Mesenteric fat pad (tissue), 1 donor: ENCODE measurements at places on chromosomes 1 and 21.

GRCh38 chr1:14815175-14815877, 216.8 kb downstream of the KAZN start:
- no peak for DNase-seq

DNA sequence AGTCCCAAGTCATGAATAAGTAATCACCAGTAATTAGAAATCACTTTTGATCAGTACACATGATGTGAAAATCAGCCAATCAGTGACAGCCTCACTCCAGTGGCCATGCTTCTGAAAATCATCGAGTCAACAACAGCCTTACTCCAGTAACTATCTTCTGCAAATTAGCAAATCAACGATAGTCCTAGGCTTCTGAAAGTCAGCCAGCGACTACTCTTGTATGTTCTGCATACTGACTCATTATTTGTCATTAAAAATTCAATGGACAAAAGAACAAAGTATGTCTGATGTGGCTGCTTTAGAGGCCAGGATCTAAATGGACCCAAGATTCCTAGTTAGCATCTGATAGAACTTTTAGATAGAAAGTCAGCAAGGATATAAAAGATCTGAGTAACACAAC, 102.5 kb downstream of the GPR52 start:
- DNase-seq: no peak

GRCh38 chr1:182709225-182709764, 24.9 kb upstream of the RGS8 start:
- no peak for DNase-seq

DNA sequence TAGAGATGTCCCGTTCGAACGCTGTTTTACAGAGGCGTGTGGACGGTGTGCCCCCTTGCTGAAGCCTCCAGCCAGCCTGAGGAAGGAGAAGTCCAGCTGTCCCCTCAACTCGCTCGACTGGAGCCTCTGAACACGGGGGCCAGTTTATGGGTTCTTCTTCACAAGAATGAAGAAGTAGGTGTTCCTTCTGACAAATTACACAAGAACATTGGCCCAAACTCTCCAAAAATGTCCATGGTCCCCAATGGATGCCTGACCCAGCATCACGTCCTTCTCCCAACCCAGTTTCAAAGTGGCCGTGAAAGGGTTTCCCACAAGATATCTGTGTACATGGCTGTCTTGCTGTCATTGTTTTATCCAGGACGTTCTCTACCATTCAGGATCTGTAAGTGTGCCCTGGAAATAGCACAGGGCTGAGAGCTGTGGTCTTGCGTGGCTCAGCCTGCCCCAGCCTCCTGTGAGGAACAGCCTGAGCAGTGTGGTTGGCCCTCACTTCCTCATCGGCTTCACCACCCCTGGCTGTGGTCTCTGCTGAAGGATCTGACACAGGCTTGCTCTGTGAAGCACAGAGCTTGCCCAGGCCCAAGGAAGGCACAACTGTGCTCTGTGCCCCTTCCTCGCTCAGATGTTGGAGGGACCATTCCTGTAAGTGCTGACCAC, 1.0 kb upstream of the S100B start:
- DNase-seq: no peak

DNA sequence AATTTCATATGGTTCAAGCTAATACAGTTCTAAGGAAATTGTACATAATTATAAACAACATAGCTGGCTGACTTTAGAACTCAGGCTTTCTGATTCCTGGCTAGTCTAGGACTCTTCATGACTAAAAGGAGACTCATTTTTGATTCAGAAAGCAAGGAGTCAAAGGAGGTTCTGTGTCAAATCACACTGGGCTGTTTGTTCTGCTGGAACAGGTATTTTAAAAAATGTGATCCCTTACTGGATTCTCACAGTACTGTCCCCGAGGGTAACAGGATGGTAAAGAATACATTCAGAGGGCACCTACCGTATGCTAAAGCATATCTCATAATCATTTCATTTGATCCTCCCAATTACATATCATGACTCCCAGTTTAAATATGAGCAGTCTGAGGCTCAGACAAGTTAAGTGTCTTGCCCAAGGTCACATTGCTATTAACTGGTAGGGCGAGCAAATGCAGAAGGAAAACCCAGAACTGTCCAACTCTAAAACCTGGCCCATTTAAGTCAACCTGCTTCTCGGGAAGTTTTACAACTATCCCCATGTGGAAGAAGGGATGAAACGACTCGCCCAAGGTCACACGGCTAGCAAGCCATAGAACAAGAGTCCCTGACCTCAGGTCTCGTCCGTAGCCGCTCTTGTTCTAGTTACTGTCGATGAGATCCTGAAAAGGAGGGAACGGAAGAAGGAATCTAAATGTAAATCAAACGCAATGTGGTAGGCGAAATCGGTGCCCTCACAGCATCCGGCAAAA, 675 bp downstream of the MYSM1 start:
- DNase-seq: no peak

DNA sequence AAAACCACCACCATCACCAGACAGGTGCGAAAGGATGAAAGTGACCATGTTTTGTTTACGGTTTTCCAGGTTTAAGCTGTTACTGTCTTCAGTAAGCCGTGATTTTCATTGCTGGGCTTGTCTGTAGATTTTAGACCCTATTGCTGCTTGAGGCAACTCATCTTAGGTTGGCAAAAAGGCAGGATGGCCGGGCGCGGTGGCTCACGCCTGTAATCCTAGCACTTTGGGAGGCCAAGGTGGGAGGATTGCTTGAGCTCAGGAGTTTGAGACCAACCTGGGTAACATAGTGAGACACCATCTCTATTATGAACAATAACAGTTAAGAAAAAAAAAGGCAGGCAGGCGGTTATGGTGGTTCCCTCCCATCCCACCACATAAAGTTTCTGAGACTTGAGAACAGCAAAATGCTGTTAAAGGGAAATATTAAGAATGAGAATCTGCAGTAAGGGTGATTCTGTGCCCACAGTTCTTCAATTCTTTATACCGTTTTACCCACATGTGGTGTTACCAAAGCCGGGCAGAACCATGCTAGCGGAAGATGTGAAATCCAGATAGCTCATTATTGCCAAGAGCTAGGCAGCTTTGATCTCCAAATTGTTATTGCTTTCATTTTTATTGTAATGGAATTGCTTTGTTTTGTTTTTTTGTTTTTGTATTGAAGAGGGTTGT, 34.5 kb upstream of the TDRD10 start:
- DNase-seq: no peak

DNA sequence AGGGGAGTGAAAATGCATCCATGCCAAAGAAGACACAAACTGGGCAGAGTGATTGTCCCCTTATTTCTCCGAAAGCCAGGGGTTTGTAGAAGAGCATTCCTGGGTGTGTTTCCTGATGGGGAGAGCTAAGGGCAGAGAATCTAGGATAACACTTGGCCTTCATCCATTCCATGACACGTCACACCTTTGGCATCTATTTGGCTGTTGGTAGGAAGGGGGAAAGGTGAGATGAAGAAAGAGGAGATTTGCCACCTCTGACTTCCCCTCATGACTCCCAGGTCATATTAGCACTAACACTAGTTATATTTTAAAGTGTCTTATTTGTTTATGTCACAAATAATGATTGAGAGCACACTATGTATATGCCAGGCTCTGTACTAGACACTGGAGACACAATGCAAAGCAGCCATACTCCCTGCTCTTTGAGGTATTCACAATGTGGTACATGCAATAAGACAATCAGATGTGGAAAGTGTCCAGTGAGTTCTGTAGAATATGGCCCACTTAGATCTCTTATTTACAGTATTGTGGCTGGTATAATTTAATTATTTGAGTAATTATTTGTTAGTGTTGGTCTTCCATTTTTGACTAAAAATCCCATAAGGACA, 54.5 kb upstream of the GADD45A start:
- DNase-seq: no peak

GRCh38 chr1:165855010-165855838, 27.8 kb downstream of the UCK2 start:
- no peak for DNase-seq

DNA sequence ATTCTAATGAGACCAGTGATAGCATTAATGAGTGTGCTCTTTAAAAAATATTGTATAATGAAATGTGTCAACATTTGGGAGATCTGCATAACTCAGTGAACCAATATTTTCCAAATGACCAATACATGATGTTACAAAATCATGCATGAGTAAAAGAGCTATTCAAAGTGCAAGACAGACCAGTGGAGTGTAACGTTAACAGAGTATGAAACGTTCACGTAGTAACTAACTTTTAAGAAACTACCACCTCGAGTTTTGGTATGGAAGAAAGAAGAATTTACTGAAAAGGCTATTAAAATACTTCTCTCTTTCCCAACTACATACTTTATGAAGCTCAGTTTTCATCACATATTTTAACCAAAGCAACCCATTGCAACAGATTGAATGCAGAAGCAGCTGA, 9.6 kb upstream of the SLC6A9 start:
- DNase-seq: no peak

GRCh38 chr1:30609999-30610345, 113.4 kb downstream of the MATN1 start:
- DNase-seq: no peak

- no peak for DNase-seq
These were observed 390 bp upstream of the NGF start for GRCh38 chr1:115338457-115338820.

GRCh38 chr1:205227584-205228013, at the start of gene TMCC2:
TMCC2 (plus strand) TSS chr1:205227946; CDS start chr1:205228565, 619 bp downstream.
- peak; percentile 92 for DNase-seq

DNA sequence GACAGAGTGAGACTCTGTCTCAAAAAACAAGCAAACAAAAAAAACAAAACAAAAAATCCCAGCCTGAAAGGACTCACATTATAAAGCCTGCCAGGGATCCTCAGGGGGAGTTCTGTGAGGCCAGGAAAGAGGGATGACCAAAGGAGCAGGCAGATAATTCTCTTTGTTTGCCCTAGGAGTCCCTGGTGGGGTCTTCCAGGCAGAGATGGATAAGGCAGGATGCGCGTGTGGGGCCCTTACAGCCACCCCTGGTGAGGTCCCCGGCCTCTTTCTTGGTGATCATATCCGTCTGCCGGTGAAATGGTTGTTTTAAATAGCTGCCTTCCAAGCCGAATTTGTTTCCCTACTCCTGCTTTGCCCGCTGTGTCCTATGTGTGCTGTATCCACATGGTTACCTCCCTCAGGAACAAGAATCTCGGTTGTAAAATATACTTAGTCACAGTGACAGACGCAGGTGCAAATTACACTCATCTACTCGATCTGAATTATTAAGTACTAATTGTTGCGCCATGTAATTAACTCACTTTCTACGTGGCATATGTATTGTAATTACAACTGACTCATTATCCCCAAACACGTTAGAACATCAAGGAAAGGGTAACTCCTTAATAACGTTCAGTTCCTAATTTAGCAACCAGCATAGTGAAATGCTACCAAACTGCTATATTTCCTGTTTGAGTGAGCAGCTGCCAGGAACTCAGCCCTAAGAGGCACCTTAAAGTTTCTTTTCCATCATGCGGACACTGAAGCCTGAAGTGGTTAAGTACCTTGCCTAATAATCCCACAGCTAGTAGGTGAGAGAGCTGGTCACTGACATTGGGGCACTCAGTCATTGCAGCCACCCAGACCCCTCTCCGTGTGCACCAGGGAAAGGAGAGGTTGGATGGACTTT, 106.4 kb downstream of the ZSCAN20 start:
- no peak for DNase-seq

- DNase-seq: no peak
These were observed 28.8 kb downstream of the PADI6 start for GRCh38 chr1:17400725-17401341.

DNA sequence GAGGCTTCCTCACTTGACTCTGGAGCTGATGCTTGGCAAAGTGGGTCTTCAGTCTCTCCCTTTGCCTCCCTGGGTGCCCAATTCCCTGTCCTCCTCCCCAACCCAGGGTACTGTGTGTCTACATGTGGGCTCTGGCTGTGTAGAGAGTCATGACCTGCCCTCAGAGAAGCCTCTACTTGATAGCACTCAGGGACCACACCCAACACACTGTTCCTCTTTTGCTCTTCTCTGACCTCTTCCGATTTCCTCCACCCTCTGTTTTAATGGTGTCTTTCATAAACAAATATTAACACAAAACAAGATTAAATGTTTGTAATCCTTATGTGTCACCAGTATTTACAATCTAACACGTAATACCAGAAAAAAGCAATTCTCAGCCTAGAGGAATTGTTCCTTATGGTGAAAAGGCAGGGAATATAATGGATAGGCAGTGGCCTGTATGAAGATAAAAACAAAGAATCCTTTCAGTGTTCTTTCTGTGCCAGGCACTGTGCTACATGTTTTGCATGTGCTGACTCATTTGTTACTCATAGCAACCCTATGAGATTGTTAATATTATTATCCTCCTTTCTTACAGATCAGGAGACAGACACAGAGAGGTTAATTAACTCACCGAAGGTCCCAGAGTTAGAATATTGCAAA, 58.2 kb downstream of the HSD3B1 start:
- no peak for DNase-seq

GRCh38 chr1:42923367-42924081, 35.1 kb downstream of the SLC2A1 start:
- no peak for DNase-seq

GRCh38 chr21:43854773-43855633, 10.0 kb upstream of the AGPAT3 start:
- no peak for DNase-seq

DNA sequence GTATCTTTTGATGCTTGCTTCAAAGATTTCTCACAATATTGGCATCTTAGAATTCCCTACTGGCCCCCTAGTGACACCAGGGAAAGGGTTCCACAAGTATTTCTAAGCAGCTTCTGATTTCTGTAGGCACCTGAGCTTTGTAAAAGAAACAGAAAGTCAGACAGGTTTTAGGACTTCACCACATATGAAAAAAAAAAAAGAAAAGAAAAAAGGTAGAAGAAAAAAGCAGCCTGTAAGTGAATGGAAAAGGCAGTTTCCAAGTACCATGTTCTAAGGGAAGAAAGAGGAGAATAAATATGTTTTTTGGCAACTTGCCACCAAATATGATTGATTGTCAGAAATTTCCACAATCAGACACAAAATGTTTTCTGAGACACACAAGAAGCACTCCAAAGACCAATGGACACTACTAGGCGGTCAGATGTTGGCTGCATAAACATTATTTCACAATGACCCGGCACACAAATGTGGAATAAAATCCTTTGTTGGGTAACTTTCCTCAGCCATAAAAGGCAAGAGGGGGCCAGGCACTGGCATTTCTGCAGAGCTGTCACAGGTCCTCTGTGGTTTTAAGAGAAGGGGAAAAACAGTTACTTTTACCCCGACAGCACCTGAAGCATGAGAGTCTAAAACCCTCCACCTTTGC, 12.7 kb upstream of the CPLANE2 start:
- DNase-seq: no peak

GRCh38 chr21:27545754-27546349, 579.0 kb upstream of the ADAMTS5 start:
- no peak for DNase-seq

DNA sequence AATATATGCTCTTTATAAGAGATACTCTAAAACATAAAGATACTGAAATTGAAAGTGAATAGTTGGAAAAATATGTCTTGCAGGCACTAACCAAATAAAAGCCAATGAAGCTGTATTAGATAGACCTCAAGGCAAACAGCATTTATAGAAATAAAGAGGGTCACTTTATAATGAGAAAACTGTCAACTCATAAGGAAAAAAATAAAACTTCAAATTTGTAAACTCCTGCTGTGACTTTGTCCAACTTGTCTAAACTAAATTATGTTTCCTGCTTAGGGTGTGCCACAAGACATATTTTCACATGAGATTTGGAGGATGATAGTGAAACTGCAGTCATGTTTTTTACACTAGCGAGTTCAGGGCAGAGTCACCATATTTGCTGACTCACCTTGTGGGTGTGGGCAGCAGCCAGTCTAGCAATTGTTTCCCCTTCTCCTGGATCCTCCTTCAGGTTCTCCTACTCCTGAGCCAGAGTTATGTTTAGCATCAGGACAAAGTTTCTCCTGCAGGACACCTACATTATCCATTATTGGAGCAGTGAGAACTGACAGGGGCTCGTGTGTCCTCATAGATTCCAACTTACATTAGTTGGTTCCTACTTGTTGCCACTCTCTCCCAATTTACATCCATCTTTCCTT, 43.8 kb downstream of the CD53 start:
- no peak for DNase-seq
